OCI-LY7 (cell line): ENCODE measurements at places on chromosomes 2 and 18.

DNA sequence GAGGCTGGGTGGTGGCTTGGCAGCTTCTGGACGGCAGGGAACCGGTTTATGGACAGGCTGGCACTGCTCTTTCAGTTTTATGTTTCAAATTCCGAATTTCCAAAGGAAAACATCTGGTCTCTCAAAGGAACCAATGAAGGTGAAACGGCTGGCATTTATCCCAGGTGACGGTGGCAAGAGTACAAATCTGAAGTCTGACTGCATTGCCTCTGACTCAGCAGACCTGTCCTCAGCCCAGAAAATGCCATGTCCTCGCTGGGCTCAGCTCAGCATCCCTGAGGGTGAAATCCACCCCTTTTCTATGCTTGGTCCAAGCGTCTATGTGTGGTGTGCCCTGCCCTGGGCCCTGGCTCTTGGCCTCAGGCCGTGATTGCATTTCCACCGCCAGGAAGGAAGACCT lies 38.1 kb downstream of the NAPG start:
- DNase-seq: no peak

GRCh38 chr2:23404426-23404825 lies 19.4 kb downstream of the KLHL29 start:
- peak; percentile 74 for DNase-seq

- no peak for DNase-seq
These were observed 526 bp downstream of the CHN1 start for GRCh38 chr2:175004730-175004979.

DNA sequence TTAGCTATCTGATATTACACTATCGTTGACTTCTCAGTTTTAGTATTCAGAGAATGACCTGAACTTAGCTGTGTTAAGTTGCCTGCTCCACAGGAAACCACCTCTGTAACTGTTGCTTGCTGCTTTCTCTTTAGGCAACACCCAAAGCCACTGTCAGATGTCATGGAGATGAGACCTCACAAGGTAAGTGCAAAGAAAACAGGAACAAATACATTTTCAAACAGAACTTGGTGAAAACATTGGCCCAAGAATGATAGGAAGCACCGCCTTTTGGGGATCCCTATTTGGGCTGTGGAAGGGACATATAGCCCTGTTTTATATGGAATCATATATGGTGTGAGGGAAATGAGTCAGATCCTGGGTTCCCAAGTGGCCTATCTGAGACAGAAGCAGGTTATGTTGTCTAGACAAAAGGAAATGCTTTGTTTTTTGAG lies 143.4 kb downstream of the UBE2E3 start:
- peak; percentile 4 for DNase-seq

GRCh38 chr2:118325321-118325955 lies 237.2 kb downstream of the INSIG2 start:
- DNase-seq: no peak

DNA sequence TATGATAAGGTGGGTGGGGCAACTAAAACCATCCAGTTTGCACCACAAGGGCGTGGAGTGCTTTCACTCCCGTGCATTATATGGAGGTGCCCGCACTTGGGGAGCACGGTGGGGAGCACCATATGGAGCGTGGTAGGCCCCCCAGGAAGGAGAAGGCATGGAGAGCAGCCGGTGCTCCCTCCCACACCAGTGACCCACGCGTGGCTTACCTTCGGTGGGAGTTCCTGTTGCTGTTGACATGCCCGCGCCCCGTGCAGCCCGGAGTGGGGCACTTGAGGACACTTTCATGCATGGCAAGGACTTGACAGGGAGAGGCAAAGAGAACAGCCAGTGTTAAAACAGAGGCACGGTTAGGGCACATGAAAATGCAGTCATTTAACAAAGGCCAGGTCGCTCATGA lies 167.5 kb upstream of the PXDN start:
- DNase-seq: no peak

DNA sequence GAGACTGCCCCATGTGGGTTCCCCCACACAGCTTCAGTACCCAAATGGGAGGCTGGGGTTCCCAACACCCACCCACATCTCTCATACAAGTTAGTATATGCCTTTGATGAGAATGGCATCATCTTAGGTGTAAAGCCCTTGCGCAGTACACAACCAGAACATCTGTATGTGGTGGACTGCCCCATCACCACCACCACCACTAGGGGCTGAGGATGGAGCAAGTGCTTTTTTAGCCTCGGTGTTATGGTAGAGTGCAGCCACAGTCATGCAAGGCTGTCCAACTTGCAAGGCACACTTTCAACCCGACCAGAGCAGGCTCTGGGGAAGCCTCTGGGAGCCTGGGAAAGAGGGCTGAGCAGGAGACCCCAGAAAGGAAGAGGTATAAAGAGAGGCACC lies 241.2 kb downstream of the TFCP2L1 start:
- DNase-seq: no peak

DNA sequence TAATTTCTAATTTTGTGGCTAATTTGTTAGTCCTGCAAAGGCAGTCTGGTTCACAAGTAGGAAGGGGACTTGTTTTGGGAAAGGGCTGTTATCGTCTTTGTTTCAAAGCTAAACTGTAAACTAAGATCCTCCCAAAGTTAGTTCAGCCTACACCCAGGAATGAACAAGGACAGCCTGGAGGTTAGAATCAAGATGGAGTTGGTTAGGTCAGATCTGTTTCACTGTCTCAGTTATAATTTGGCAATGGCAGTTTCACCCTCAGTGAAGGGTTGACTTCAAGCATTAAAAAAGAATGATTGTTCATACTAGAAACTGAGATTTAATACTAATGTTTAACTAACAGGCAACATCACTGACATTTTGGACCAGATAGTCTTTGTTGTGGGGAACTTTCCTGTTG lies 69.5 kb downstream of the KIAA2012 start:
- DNase-seq: no peak

GRCh38 chr2:50953021-50953420 lies 78.9 kb downstream of the NRXN1 start:
- DNase-seq: no peak

DNA sequence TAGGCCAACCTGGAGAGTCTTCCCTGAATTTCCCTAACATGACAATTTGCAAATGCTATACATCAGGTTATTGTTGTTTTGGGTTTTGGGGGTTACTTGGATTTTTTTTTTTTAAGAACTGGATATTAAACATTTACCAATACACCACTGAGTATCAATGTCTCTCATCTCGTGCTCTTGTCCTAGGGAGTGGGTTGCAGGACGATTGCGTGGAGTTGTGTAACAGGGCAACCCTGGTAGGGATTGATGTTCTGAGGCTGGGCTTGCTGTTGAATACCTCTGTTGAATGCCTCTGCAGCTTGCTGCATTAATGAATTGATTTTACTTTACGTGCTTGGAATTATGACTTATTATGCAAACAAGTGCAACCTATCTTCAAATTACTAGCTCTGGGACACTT lies 18.8 kb upstream of the FOSL2 start:
- no peak for DNase-seq

- no peak for DNase-seq
These were observed 70.4 kb downstream of the MYL12B start for GRCh38 chr18:3332376-3332775.

DNA sequence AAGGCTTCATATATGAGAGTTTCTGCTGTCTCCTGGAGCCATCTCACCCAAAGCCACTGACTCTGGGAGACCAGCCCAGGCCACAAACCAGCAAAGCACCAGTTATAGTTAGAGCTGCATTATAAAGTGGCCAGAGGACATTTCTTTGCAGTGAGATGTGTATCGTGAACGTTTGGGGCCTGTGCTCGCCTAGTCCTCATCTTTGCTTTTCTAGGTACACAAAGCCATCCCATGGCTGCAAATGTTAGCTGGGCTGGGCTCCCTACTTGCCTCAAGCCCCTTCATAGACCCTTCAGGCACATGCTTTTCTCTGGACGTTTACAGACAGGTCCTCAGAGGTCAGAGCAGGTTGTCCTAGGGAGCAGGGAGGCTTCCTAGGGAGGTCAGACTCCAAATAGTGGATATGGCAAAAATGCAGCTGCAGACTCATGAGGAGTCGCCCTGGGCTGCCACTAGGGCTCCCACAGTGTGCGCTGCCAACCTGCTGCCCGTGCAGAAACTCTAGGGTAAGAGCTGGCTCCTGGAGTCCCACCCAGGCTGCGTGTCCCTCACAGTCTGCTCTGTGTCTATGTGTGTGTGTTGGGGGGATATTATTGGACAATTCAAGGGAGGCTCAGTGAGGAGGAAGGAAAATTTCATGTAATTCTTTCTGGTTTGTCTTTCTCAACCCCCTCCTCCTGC lies 141.0 kb downstream of the RPIA start:
- DNase-seq: peak; percentile 92

- no peak for DNase-seq
These were observed 1.1 kb upstream of the MAL start for GRCh38 chr2:95024371-95024770.

GRCh38 chr18:22451796-22452195 lies 34.1 kb upstream of the CTAGE1 start:
- DNase-seq: peak; percentile 1

DNA sequence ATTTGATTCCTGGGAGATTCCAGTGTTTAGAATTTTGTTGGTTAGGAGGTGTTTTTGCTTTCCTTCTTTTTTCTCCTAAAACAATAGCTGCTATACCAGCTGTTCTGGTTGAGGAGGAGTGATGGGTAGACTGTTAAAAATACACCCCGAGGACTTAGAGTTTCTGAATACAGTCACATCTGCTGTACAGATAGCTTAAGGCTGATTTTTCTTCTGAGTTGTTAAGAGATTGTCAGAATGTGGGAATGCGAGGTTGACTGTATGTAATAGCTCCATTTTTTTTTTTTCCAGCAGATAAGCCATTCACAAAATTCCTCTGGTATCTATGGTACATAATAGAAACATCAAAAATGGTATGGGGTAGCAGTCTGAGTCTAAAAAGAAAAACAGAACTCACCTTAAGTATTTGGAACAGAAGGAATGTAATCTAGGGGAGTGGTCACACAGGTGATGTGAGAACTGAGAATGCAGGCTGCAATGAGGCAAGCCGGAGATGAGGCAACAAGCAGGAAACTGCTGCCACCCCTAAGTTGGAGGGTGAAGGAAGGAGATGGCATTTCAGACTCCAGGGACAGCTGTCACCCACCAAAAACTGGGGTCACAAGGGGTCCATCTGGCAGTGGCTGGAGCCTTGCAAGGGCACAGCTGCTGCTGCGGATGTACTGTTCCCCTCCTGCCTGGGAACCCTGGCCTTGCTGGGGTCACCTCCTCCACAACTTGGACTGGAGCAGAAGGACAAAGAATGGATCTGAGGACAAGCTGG lies 2.4 kb downstream of the DGKD start:
- peak; percentile 54 for DNase-seq

GRCh38 chr18:711310-711656 lies 1.1 kb downstream of the ENOSF1 start:
- DNase-seq: no peak

DNA sequence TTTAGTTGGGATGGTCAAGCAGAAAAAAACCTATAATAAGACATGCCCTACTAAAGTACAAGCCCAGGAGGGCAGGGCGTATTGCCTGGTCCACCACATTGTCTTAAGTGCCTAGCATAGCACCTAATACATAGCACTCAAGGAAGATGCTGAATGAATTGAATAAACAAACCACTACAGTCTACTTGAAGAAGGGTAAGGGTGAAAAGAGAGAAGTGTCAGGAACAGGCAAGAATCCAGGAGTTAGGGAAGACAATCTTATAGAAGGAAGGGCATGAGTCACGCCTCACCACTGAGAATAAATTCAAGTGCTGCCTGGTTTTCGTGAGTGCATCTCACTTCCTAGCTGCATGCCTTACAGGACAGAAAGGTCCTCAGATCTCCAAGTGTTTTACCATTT lies 13.9 kb downstream of the SLC19A3 start:
- DNase-seq: no peak

GRCh38 chr18:10252494-10252893 lies 201.9 kb upstream of the APCDD1 start:
- DNase-seq: no peak

- DNase-seq: no peak
These were observed 20.4 kb upstream of the CABLES1 start for GRCh38 chr18:23114911-23115310.

GRCh38 chr2:190505696-190506095 lies 28.8 kb downstream of the NEMP2 start:
- DNase-seq: no peak

DNA sequence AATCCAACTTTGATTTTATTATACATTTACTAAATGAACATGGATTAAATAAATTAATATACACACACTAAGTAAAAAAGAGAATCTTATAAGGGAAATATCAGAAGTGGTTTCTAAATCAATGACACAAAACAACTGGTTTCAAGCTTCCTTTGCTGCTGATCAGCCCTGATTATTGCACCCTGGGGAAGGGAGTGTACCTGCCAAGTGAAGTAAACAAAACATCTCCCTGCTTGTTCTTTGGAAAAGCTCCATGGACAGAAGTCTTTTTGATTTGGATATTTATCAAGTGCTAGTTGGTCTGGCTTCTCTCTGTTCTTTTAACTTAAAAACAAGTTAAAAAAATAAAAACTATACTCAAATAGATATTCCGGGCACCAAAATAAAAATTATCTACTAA lies 190.1 kb downstream of the PDE11A start:
- no peak for DNase-seq

- DNase-seq: no peak
These were observed 26.7 kb downstream of the PDCL3 start for GRCh38 chr2:100589527-100589926.

GRCh38 chr18:43662657-43663056 lies 385.4 kb upstream of the SYT4 start:
- DNase-seq: no peak

GRCh38 chr2:222299906-222300725 lies 1.3 kb upstream of the PAX3 start:
- DNase-seq: no peak

GRCh38 chr2:156319811-156320485 lies 12.6 kb downstream of the NR4A2 start:
- DNase-seq: no peak

DNA sequence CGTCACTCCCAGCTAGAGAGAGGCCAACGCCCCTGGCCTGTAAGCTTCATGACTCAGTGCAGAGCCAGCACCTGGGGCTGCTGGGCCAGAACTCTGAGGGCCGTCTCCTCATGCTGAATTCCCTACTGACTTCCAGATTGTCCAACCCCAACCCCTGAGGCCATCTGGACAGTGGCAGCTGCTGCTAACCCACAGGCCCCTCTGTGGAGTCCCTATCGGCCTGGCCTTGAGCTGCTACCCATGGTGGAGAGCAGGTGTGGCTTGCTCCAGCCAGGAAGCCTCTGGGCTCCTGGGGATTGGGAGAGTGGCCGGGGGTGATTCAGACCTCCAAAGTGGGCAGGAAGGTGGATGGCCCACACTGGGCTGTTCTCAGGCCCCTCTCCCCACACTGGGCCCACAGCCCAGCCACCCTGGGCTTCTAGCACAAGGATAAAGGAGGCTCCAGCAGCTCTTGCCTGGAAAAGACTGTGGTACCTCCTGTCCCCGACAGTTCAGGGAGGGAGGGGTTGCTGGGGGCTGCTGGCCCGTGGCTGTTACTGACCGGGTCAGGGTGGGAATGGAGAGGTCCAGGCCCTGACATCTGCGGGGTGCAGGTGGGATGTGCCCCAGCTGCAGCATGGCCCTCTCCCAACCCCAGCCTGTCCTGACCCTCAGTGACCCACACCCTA lies 8.2 kb downstream of the TEKT4 start:
- no peak for DNase-seq

DNA sequence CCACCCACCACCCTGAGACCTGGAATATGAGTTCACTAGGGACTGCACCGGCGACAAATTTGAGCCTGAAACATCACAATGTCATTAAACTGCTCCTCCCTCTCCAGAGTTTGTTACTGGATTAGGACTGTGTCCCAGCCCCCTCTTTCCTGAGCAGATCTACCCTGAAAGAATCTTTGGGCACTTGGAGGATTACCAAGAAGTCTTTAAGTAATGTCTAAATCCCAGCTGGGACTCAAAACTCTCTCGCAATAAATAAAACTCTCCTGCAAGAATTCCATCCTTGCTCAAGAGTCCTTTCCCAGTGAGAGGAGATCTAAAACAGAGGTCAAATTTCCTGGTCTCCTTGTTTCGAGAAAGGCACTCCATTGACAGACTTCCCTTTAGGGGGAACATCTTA lies 20.9 kb downstream of the GKN2 start:
- no peak for DNase-seq
